Activated CD8-positive, alpha-beta memory T cell treated with anti-CD3 and anti-CD28 coated beads for 4 hours (primary cell): ENCODE measurements at places on chromosomes 6 and 20.

GRCh38 chr6:135604035-135604860, 106.7 kb upstream of the AHI1 start:
- DNase-seq: no peak

DNA sequence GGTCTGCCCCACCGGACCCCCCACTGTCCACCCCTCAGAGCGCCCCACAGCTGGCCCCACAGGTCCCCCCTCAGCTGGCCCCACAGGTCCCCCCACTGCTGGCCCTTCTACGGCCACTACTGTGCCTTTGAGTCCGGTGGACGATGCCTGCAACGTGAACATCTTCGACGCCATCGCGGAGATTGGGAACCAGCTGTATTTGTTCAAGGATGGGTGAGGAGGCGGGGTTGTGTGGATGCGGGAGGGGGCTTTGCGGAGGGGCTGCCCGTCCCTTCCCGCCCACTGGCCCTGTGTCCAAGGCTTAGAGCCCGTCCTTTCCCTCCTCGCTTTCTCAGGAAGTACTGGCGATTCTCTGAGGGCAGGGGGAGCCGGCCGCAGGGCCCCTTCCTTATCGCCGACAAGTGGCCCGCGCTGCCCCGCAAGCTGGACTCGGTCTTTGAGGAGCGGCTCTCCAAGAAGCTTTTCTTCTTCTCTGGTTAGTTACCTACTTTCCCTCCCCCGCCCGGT, 4.7 kb downstream of the MMP9 start:
- no peak for DNase-seq

GRCh38 chr6:6803180-6803977, 214.9 kb downstream of the LY86 start:
- DNase-seq: no peak

DNA sequence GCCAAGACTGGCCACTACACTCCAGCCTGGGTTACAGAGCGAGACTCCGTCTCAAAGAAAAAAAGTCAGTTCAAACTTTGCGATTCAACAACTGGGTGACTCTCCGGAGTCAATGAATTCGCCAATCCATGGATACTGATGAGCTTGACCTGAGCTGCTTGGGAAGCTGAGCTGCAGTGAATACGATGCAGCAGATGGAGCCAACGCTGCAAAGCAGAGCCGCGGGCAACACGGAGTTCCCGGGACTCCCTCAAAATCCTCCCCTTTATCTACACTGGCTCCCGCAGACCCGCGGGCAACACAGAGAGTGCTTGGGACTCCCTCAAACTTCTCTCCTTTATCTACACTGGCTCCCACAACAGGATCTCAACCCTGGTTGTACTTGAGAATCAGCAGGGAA, 62.6 kb upstream of the SALL4 start:
- no peak for DNase-seq

GRCh38 chr20:30598460-30599230, 658.8 kb upstream of the DEFB115 start:
- no peak for DNase-seq

DNA sequence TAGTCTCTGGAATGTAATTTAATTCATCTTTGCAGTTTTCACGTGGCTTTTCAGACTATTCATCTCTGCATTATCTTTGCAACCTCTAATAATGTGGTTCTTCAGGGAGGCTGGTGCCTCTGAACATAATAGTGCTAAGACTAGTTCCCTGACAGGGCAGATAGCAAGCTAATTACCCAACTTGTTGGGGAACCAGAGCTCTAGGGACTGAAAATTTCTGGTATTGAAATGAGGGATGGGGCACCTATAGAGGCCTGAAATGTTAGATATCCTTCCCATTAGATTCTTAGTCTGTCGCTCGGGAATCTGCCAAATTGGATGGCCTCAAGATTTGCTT, 693.6 kb upstream of the MAP3K7 start:
- DNase-seq: no peak

DNA sequence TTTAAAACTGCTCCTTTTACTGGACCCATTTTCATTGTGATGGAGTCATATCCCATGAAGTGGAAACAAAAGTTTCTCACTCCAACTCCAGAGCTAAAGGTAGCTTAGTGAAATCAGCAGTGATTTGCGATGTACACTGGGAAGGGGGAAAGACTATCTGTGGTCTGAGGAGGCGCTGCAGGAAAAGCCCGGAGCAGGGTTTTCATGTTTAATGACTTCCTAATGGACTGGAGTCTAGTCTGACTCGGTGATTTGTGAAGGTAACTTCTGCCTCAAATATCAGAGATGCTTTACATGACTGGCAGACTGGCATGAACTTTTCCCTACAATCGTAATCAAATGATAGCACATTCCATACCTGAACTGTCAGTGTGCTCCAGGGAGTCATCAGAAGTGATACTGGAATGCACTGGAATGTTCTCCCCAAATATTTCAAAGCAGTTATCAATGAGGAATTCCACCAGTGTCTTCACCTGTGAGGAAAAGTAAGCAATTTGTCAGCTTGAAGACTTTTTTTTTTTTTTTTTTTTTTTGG, 7.0 kb downstream of the TAGAP start:
- no peak for DNase-seq

- no peak for DNase-seq
Measured at GRCh38 chr6:170250455-170250854, 40.4 kb downstream of the DLL1 start.

DNA sequence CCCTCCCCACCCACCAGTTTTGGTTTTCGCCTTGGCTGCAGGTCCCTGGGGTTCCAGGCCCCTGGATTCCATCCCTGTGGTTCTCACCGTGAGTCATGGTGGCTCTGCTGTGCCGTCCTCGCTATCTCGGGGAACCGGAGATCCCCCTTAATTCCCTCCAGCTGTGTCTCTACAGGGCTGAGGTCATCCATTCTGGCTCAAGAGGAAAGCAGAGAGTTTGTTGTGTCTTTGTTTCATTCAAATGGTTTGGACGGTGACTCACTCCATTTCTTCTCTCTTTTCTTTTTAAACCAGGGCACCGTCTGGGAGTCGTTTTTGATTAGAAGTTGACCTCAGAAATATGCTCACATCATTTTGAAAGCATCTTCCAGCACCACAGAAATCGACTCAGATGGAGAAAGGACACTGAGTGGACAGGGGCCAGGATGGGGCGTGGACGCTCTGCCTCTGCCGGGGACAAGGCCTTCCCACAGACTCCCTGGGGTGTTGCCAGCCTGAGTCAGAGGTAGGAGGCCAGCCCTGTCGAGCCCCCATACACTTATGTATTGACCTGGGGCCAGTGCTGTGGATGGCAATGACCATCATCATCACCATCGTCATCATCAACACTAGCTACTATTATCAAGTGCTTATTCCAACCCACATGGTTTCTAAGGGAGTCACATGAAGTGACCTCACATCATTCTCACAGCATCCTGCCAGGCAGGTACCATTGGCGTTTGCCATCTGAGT, 176.2 kb downstream of the NFATC2 start:
- no peak for DNase-seq

- DNase-seq: no peak
Measured at GRCh38 chr6:166195860-166196238, 28.2 kb upstream of the TBXT start.

DNA sequence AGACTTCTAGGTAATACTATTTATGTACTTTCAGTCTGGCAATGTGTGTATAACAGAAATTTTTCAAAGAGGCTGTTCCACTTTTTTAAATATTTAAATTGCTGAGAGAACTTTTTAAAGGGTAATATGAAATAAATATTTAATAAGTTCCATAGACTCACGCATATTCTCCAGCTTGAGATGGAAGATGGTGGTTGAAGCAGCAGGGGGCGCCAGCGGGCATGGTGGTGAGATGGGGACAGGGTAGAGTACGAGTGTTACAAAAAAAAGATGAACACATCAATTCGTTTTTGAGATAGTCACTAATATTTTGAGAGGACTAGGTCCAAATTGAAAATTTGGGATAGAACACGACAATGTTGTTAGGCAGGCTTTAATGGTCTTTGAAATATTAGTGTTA, 68.4 kb downstream of the RSPO3 start:
- no peak for DNase-seq

DNA sequence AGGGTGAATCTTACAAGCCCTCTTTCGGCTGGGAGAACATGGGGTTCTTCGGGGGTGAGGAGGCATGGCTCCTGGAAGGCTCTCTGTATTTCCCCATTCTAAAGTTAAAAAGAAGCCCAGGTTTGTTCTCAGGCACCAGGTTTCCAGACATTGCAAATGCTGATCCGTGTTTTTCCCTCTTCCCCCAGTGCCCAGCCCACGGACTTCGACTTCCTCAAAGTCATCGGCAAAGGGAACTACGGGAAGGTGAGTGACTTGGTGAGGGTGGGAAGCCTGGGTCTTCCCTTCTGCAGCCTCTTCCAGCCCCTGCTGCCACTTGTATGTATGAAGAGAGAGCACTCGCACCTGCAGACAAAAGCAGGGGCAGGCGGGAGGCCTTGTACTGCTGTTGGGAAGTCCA, 8.7 kb downstream of the SGK2 start:
- DNase-seq: no peak

DNA sequence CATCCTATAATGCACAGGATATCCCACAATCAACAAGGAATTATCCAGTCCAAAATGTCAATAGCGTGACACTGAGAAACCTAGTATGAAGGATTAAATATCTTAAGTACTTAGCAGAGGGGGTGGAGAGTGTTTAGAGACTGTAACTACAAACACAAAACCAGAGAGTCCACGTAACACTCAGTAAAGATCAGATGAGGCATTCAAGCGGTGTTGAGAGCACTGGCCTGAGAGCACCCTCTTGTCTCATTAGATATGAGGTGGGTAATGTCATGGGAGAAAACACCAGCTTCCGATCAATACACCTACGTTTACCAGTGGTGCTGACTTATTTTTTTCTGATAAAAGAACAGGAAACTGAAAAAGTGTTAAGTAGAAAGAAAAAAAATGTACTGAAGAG, 2.3 kb downstream of the FAM184A start:
- no peak for DNase-seq
